Caudate nucleus (tissue), 63 donors: ENCODE measurements at places on chromosomes 11 and 22.

GRCh38 chr11:65663639-65664200 is 1.0 kb upstream of the RELA start:
- no peak for DNase-seq

DNA sequence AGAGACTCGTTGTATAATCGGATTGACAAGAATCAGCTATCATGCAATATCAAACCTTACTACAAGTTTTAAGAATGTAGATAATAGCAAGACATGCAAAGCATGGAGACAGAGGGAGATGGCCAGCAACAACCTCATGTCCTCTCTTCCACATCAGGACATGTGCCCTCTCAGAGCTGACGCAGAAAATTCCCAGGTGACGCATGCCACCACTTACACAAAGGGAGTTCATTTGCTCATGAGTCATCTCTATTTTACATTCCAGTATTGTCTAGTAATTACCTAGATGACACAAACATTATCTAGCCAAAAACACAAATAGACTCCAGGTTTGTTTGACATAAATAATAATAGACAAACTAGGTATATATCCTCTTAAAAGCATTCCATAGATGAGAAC is 38.1 kb upstream of the OPCML start:
- no peak for DNase-seq

DNA sequence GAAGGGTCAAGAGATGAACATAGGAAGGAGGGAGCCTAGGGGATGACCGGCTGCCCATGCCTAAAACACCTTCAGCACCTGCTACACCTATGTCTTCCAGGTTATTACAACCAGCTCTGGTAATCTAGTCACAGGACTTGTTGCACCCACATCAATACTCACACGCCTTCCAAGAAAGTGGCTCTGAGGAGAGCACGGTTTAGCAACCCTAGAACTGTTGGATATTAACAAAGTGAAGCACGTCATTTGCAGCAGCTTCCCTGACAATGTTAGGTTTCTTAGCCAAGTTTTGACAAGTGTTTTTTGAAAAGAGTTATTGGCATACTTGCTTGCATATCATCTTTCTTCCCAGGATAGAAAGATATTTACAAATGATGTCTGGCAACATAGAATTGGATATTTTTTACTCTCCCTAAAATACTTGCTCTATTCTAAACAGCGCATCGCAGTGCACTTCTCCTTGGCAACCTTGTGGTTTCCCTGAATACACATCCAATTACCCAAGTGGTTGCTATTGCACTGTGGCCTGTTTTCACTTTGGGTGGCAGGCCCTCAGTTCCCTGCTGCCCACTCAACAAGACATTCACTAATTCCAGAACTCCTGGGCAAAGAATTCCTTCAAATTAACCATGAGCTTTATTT is 94.3 kb upstream of the ARHGAP42 start:
- no peak for DNase-seq

GRCh38 chr11:538431-539051 is 1.2 kb downstream of the LRRC56 start:
- no peak for DNase-seq

DNA sequence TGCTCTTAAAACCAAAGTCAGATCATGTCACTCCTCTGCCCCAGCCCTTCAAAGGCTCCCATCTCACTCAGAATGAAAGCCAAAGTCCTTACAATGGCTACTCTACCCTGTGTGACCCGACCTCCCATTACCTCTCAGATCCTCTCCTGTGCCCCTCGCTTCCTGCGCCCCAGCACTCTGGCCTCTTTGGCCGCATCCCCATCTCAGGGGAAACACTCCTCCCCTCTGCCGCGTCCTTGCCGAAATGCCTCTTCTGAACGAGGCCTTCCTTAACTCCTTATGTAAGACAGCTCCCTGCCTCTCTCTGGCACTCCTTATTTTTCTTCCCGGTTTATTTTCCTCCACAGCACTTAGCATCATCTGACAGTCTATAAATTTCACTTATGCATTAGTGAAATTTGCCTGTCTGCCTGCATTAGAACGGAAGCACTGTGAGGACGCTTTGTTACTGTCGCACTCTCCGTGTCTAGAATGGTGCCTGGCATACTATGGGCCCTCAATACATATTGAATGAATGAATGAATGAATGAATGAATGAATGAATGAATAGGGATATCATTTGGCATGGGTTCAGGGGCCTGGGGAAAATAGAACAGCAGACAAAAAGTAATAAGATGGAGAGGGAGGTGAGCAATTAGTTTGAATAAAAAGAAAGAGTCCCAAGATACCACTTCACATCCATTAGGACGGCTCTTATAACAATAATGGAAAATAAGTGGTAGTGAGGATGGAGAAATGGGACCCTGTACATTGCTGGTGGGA is 137.8 kb downstream of the CEP164 start:
- no peak for DNase-seq

GRCh38 chr11:2302306-2302895 is 588 bp downstream of the TSPAN32 start:
- DNase-seq = no peak

DNA sequence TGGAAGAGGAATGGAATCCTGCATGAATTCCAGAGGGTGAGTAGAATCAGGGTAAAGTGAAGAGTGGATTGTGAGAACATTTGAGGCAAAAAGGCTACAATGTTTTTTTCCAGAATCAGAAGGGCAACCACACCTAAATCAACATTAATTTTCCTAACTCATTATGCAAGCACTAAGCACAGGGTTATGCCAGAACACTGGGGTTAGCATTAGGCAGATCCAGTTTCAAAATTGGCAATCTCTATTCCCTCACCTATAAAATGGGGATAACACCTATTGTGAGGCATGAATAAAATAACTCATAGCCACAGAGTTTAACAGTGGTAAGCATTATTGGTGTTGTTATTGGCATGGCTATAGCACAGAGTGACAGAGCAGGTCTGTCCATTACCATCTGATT is 378.6 kb upstream of the FAT3 start:
- no peak for DNase-seq

DNA sequence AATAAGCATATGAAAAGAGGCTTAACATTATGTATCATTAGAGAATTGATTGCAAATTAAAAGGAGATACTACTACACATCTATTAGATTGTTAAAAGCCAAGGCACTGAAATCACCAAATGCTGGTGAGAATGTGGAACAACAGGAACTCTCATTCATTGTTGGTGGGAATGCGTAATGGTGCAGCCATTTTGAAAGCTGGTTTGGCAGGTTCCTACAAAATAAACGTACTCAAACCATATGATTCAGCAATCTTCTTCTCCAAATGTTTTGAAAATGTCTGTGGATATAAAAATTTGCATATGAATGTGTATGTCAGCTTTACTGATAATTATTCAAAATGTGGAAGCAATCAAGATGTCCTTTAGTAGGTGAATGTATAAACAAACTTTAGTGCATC is 176.4 kb upstream of the PLET1 start:
- no peak for DNase-seq

GRCh38 chr22:30205281-30206115 is 41.1 kb downstream of the LIF start:
- DNase-seq = no peak

DNA sequence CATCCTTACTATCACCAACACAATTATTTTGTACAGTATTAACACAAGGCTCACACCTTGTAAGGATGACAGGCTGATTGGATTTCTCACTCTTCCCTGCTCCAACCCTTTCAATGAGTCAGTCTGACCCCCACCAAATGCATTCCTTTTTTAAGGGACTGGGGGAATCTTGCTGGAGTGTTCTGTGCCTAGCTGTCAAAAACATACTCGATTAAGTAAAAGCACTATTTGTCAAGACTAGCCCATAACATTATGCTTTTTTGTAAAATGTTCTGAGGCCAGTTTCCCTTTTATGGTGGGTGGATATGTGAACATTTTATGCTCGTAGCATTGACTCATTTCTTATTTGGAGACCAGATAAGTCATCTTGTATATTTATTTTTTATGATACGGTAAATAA is 87.2 kb downstream of the PDHX start:
- no peak for DNase-seq

DNA sequence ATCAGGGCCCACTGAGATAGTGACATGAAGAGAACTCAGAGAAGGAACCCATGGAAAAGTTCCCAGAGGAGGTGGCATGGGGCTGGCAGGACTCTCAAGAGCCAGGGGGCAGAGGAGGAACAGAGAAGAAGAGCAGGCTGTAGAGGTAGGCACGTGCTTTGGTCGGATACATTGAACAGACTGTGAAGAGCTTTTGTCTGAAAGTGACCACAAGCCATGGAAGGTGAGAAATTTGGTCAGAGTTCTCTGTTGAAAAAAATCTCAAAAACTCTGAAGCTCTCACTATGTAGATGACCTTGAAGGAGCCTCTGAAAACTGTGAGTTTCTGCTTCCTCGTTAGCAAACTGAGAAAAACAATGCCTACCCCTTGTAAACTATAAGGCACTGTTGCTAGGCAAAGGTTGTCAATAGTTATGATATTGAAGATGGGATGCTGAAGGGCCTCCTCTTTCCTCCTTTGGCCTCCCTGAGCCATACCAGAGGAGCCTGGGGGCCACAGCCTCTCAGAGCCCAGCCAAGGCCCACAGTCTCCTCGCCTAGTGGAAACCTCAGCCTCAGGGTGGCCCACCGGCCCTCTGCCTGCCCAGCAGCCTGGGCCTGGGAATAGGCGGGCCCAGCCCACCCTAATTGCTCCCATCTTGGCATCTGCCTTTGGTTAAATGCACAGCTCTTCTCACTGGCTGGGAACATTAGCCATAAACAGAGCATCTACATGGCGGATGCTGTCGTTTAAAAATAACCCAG is 415.7 kb downstream of the SOX6 start:
- no peak for DNase-seq

DNA sequence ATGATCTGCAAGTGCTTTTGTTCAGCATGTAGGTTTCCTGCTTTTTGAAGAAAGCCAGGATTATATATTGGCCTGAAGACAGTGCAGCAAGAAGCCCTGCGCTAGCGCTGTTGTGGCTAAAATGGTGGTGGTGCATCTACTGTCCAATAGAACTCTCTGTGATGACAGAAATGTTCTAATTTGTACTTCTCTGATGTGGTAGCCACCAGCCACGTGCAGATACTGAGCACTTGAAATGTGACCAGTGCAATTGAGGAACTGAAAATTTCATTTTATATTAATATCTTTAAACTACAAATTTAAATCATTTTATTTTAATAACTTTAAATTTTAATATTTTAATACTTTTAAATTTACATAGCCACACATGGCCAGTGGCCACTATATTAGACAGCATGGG is 73.0 kb upstream of the PAX6 start:
- DNase-seq = no peak

- DNase-seq = no peak
These were observed 13.5 kb downstream of the TCF20 start for GRCh38 chr22:42256930-42257329.

DNA sequence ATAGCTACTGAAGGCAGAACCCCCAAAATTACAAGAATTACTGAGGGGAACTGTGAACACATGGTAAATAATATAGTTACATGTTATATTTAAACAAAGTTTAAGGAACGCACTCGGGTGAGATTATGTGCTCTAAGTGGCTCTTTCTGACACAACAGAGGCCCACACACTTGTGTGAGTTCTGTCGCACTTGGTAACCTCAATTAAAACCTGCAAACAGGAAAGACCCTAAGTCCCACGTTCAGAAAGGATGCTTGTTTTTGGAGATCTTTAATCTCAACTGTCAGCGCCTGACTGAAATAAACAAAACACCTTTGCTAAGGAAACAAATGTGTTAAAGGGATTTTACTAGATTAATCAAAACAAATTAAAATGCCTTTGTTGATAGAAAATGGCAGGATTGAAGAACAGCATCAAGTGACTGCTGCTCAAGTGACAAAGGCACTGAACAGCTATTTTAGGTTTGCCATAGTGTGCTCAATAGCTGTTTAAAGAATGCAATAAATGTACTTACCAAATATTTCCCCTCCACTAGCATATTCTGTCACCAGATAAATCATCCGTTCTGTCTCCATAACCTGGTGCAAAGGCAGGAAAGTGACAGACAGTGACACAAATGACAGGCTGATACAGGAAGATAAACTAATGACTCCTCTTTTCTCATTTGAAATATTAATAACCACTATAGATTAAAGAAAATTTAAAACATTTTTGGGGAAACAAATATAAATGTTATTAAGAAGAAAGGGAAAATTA is 116.3 kb upstream of the APOA1 start:
- no peak for DNase-seq

GRCh38 chr11:95084509-95084908 is 5.1 kb upstream of the ENDOD1 start:
- DNase-seq = no peak

- no peak for DNase-seq
These were observed 96.4 kb downstream of the KIAA1671 start for GRCh38 chr22:25048659-25049647.

DNA sequence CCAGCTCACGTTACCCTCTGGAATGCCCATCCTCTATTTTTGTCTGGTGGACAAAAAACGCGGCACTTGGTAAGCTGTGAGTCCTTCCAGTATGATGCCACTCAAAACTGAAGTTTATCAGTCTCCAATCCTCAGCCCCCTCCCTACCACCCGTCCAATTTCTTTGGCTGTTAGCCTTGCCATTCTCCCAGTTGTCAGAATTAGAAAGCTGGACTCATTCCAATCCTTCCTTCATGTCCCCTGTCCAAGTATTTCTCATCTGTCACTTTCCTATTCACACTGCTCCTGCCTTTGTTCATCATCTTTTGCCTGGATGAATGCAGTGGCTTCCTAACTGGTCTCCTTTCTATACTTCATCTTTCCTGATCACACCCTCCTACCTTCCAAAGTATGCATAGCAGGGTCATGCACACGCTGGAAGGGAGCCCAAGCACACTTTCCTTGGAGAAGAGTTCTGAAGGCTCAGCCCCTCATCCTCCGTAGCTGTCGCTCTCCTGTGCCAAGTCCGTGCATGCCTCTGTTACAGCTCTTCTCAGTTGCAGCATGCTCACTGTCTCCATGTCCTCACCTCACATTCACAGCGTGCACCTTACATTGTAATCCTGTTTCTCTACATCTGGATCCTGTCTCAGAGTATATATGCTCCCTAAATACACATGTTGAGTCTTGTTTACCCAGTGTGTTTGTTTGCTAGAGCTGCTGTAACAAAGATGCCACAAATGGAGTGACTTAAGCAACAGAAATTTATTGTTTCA is 19.4 kb downstream of the APLP2 start:
- no peak for DNase-seq

GRCh38 chr11:45333001-45333971 is 47.1 kb upstream of the SYT13 start:
- DNase-seq = no peak

DNA sequence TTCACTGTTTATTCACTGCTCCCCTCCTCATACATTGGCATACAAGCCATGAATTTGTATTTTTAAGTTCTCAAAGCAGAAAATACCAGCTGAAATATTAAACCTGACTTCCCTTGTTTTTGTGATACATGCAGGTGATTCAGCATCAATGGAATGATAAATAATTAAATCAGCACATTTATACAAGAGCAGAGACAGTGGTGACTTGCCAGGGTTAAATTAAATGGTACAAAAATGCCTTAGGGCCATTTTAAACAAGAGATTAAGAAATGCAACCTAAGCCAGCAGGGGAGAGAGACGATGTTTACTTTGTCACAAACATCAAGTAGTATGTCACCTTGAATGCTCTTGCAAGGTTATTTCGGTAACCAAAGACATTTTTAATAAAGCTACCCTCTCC is 95.9 kb upstream of the DDI1 start:
- DNase-seq = no peak

GRCh38 chr22:46074771-46075551 is 75.4 kb upstream of the PPARA start:
- no peak for DNase-seq

GRCh38 chr11:20089796-20090653 is 70.2 kb downstream of the DBX1 start:
- DNase-seq = no peak
